Right lobe of liver (tissue), 6 donors: ENCODE measurements at places on chromosomes 3 and 15.

- no peak overlapping the region for H3K27ac ChIP-seq
- H3K36me3 ChIP-seq, result no peaks in the 10 kb centered on the region
- no peak overlapping the region for H3K4me3 ChIP-seq
- no peaks in the 10 kb centered on the region for H3K4me1 ChIP-seq
- DNase-seq, result no peak
- no peaks in the 10 kb centered on the region for H3K27me3 ChIP-seq
These were observed 919.3 kb downstream of the TUSC7 start for GRCh38 chr3:117628823-117629291.

GRCh38 chr15:92663250-92663951 lies 7.8 kb upstream of the FAM174B start:
- no peaks in the 10 kb centered on the region for H3K27me3 ChIP-seq
- no peaks in the 10 kb centered on the region for H3K4me1 ChIP-seq
- no peak overlapping the region for H3K27ac ChIP-seq
- no peaks in the 10 kb centered on the region for H3K36me3 ChIP-seq

DNA sequence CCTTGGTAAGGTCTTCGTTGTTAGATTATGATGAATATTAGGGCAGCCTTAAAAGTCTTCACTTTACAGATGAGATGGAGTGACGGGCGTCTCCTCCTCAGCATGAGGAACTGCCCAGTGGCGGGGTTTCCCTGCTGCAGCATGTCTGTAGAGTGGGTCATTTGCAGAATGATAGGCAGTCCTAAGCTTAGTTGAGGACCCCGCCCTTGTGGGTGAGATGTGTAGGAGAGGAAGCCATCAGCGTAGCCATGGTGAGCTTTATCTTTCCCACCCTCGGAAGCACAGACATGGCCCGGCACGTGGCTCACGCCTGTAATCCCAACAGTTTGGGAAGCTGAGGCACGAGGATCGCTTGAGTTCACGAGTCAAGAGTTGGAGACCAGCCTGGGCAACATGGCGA lies 877 bp downstream of the NIT2 start:
- H3K4me3 ChIP-seq, result peak overlapping the region; percentile 80
- H3K36me3 ChIP-seq, result no peaks in the 10 kb centered on the region
- no peaks in the 10 kb centered on the region for H3K27me3 ChIP-seq
- no peaks in the 10 kb centered on the region for H3K4me1 ChIP-seq
- peak overlapping the region; percentile 97 for H3K27ac ChIP-seq

DNA sequence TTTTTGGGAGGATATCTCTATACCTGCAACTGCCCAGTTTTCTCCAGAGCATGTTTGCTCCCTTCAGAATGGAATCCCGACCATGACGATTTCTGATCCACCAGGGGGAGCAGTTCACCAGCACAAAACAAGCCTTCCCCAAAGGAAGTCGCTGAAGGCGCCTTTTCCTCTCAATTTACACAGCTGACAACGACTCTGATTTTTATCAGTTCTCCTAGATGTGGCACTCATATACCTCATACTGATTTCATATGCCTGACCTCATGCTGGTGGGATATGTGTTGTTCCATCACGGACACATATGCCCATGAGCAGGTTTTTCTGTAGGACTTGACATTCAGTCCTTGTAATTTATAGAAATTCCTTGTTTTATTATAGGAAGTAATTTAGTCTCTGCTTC lies 1028.2 kb downstream of the MCTP2 start:
- H3K36me3 ChIP-seq, result no peaks in the 10 kb centered on the region
- no peak overlapping the region for H3K4me3 ChIP-seq
- no peaks in the 10 kb centered on the region for H3K27me3 ChIP-seq
- H3K4me1 ChIP-seq, result no peaks in the 10 kb centered on the region
